Spleen (tissue), 13 donors: ENCODE measurements at places on chromosomes 2 and 18. TPM values are rescaled to one million over a fixed set of nuclear protein-coding genes. Genes with fewer than 3 reads are reported as not detected.

The PTMA gene
- total RNA-seq: 901 TPM

The TM4SF20 gene
- not detected for total RNA-seq

The FOSL2 gene
- total RNA-seq: 124 TPM

The DYNC2LI1 gene
- total RNA-seq: 23.1 TPM

The MAPRE3 gene
- 17.9 TPM for total RNA-seq

The SERPINB10 gene
- 5.6 TPM for total RNA-seq
